ENCODE measurements at places on chromosomes 7 and 10.

- no peak for DNase-seq
Observed at GRCh38 chr7:126696256-126697038, 556.3 kb downstream of the GRM8 start.

DNA sequence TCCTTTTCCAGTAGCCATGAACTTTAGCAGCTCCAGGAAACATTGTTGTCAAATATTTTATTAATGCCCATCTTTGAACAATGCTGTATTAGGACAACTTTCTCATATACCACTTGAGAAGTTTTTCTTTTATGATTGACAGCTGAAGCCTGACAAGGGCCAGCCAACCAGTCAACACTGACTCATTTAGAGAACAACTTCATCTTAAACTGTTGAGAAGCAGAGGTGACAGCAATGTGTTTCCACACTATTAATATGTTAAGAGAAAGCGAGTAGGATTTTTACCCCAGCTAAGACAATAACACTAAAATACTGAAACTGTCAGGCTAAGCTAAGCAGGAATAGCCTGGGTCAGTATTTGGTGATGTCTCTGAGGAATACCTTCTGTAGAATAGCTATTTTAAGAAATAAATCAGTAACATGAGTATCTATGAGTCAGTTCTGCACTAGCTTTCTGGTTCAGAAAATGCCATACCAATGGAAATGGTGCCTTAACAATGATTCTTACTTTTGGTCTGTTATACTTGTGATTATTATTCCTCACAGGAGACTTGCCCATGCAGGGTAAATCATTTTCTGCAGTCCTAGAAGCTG lies 168.8 kb upstream of the POT1 start:
- no peak for DNase-seq

GRCh38 chr10:116826803-116827202 lies 22.5 kb upstream of the ENO4 start:
- DNase-seq = no peak

GRCh38 chr7:140213684-140214074 lies 36.9 kb upstream of the KDM7A start:
- no peak for DNase-seq

DNA sequence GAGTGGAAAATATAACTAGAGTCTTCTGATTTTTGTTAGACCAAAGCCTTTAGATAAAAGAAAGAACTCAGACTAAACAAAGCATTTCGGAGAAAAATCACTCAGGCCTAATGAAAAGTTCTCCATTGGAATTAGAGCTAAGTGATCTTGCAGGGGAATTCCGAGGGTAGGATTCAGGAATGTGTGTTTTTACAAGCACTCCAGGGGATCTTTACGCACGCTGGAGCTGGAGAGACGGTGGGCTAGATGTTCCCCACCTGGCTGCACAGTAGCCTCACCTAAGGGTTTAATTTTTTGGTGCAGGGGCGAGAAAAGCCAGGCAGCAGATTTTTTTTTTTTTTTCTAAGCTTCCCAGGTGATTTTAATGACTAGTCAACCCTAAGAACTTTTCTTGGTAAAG lies 7.9 kb upstream of the PAPSS2 start:
- DNase-seq = no peak

DNA sequence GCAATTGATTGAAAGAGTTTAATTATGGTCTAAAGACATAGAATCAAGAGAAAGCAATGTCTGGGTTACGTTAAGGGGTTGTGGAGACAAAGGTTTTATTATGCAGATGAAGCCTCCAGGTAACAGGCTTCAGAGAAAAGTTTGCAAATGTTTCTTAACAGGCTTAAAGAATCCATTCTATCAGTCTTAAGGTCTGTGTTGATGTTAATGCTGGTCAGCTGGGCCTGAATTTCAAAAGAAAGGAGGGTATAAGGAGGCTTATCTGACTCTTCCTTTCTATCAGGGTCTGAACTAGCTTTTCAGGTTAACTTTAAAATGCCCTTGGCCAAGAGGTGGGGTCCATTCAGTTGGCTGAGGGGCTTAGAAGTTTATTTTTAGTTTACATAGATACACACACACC lies 1004.5 kb upstream of the C7orf33 start:
- DNase-seq = no peak

DNA sequence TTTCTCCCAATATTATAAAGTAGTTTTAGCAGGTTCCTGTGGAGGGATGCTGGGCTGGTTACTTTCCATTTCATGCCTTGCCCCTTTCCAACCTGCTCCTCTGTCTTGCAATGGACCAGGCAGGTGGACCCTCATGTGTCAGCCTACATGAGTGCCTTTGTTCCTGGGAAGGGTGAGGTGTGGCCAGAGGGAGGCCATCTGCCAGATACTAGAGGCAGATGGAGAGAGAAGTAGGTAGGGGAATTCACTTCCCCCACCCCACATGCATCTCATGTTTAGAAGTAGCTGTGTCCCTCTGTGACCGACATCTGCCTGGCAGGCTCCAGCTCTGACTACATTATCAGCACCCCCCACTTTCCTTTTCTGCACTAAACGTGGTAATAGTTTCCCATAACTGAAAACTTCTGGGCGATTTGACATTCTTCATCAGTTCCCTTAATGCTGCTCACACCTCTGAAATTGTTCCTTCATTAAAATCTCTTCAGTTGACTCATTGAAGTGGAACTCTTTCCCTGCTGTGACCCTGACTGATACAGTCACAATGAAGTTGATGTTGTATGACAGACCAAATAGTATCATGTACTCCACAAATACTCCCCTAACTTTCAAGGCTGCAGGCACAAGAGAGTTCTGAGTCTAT lies 396.3 kb upstream of the FZD8 start:
- DNase-seq = no peak

GRCh38 chr7:36127075-36127740 lies 25.8 kb upstream of the EEPD1 start:
- no peak for DNase-seq

GRCh38 chr10:132724446-132724845 lies 61.5 kb downstream of the NKX6-2 start:
- no peak for DNase-seq

- DNase-seq = no peak
Observed at GRCh38 chr7:143183024-143183423, at the start of gene TAS2R39. Gene TAS2R39, plus strand, starts transcription at chr7:143183419. Its CDS starts 0 bp downstream, at chr7:143183419.

- DNase-seq = no peak
Observed at GRCh38 chr7:87590578-87590977, 10.1 kb downstream of the ABCB1 start.

GRCh38 chr7:72467237-72467636 lies 55.1 kb upstream of the CALN1 start:
- DNase-seq = no peak

DNA sequence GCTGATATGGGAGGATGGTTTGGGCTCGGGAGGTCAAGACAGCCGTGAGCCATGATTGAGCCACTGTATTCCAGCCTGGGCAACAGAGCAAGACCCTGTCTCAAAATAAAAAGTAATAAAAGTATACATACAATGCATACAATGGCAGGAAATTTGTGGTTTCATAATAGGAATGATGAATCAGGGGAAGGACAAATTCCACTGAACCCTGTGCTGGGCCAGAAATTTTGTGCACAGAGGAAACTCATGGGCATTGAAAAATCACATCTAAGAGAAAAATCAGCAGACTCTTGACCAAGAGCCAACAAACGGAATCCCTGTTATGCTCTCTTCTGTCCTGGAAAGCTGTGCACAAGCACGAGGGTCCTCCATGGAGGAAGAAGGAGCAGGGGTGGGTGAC lies 35.1 kb downstream of the SEM1 start:
- DNase-seq = no peak

- DNase-seq = no peak
Observed at GRCh38 chr7:12970626-12971025, 283.2 kb downstream of the ARL4A start.

DNA sequence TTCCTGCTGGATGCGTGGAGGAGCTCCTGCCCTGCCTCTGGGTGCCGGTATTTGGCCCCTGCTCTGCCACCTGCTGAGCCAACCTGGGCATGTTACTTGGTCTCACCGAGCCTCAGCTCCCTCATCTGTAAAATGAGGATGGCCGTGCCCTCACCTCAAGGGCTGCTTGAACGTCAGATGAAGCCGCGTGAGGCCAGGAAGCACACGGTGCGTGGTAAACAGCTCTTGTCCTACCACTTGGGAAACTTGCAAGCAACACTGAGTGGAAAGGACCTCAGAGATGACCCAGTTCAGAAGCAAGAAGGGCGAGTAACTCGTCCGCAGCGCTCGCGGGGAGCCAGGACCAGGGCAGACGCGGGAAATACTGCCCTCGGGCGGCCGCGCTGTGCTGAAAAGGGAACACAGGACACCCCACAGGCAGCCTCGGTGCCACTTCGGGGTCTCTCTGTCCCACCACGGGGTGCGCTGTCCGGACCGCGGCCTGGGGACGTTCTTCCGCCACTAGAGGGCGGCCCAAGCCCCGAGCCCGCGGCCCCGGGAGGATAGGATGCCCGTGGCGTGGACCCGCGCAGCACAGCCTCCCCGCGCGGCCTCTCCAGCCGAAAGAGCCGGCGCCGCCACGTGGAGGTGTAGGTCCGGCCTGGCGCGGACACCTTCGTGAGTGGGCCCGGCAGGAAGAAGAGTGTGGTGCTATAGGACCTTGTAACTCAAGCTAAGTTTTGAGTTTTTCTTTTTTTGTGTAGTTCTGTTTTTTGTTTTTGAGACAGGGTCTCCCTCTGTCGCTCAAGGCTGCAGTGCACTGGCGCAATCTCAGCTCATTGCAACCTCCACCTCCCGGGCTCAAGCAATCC lies 94.1 kb downstream of the PRKAG2 start:
- DNase-seq = peak; percentile 67

GRCh38 chr7:7751243-7752092 lies 33.1 kb upstream of the RPA3 start:
- DNase-seq = peak; percentile 23

- peak; percentile 17 for DNase-seq
Observed at GRCh38 chr10:69181433-69181832, 1.4 kb downstream of the SUPV3L1 start.

DNA sequence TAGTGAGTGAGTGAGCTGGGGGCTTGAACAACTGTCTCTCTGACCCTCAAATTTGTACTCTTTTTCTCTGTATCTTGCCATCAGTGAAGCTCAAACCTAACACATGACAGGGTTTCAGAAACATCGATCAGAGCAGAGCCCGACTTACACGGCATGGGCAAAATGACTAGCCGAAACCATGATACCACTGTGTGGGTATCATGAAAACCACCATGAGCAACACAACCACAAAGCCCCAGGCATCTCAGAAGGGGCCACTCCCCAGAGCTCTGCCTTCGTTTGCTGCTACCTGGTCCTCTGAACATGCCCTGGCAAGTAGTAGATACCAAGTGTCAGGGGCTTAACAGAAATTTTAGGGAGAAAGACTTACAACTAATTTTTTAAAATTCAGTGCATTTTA lies 308.5 kb downstream of the WDR11 start:
- no peak for DNase-seq

DNA sequence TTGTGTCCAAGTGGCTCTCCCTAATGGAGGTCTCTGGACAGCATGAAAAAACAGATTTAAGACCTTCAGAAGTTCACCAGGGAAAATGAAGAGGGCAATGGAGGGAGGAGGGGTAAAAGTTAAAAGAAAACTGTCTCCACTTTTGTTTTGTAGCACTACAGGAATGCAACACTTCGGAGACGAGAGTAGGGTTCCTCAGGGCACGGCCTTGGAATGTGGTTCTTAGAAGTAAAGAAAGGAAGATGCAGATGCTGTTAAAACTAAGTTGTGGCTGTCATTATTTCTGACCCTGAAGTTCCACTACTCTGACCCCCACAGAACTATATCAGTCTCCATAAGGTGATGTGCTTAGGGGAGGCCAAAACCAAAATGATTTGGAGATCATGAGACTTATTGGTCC lies 335.1 kb downstream of the XPNPEP1 start:
- no peak for DNase-seq

DNA sequence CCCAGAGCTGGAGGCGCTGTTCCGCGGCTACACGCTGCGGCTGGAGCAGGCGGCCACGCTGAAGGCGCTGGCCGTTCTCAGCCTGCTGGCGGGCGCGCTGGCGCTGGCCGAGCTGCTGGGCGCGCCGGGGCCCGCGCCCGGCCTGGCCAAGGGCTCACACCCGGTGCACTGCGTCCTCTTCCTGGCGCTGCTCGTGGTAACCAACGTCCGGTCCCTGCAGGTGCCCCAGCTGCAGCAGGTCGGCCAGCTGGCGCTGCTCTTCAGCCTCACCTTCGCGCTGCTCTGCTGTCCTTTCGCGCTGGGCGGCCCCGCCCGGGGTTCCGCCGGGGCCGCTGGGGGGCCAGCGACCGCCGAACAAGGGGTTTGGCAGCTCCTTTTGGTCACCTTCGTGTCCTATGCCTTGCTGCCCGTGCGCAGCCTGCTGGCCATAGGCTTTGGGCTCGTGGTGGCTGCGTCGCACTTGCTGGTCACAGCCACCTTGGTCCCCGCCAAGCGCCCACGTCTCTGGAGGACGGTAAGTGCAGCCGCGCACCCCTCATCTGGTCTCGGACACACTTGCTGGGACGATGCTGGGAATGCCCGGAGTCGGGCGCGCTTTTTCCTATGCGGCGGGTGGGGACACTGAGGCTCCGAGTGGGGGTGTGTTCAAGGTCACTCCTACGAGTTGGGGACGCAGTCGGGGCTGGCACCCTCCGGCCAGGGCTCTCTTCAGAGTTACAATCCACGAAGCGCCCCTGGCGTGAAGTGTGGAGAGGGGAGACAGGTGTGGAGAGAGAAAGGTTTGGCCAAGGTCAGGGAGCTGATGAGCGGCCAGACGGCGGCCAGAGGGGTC lies 717 bp downstream of the ADCY1 start:
- DNase-seq = peak; percentile 63

DNA sequence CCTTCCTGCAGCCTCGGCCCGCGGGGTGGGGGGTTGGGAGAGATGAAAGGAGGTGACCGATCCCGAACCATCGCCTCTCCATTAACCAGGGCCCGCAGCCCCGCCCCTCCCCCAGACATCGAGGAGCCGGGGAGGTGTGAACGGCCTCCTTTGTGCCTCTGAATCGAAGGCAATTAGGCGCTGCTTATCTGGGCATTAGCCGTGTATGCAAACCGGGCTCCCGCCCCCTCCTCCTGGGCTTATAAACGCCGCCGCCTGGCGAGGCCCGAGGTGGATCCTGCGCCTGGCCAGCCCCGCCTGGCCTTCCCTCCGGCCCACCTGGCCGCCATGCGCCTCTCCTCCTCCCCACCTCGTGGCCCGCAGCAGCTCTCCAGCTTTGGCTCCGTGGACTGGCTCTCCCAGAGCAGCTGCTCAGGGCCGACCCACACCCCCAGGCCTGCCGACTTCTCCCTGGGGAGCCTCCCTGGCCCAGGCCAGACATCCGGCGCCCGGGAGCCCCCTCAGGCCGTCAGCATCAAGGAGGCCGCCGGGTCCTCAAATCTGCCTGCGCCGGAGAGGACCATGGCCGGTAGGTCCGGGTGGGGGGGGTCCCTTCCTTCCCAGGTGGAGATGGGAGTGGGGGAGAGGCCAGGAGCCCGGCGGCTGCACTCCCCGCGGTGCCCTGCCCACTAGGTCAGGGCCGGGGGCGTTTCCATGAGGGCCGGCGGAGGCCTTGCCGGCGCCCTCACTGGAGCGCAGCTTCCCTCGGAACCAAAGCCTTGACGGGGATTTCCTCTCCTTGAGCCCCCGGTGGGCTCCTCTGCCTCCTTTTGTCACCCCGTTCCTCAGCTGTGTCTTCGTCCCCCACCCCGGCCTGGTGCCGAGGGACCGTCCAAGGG lies at the start of gene VENTX:
Gene VENTX, plus strand, starts transcription at position 268 of the 878 bp plus-strand sequence. Its CDS starts 60 bp downstream, at position 328.
- DNase-seq = peak; percentile 50

Data from erythroblast (primary cell).